Left hindlimb (tissue), 1 donor: ENCODE measurements at places on chromosomes 13 and 19.

GRCh38 chr13:107845911-107846310 lies 369.4 kb downstream of the LIG4 start:
- no peak for DNase-seq

DNA sequence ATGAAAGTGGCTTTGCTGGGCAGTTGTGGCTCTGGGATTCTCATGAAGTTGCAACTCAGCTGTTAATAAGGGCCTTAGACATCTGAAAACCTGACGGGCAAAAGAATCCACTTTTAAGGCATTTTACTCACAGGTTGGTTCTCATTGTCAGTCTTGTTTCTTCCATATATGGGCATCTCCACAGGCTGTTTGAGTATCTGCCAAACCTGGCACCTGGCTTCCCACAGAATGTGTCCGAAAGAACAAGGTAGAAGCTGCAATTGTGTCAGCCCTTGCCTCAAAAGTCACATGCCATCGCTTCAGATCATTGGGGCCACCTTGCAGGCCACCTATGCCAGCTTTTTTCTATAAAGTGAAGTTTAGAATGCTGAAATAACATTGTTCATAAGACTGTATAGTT lies 102.4 kb downstream of the KCTD12 start:
- DNase-seq: no peak

DNA sequence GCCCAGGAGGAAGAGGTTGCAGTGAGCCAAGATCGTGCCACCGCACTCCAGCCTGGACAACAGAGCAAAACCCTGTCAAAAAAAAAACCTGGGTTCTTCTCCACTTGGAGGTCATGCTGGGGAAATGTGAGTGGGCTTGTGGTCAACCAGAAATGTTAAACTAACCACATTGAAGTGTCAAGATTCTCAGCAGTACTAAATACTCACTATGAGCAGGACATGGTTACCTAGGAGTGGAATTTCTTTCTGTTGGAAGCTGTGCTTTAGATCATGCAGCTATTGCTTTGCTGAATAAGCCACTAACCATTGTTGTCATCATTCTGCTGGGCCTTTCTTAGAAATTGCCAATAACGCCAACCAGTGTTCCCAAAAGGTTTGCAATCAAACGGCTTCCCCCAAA lies 253.3 kb upstream of the TSHZ3 start:
- DNase-seq: no peak

DNA sequence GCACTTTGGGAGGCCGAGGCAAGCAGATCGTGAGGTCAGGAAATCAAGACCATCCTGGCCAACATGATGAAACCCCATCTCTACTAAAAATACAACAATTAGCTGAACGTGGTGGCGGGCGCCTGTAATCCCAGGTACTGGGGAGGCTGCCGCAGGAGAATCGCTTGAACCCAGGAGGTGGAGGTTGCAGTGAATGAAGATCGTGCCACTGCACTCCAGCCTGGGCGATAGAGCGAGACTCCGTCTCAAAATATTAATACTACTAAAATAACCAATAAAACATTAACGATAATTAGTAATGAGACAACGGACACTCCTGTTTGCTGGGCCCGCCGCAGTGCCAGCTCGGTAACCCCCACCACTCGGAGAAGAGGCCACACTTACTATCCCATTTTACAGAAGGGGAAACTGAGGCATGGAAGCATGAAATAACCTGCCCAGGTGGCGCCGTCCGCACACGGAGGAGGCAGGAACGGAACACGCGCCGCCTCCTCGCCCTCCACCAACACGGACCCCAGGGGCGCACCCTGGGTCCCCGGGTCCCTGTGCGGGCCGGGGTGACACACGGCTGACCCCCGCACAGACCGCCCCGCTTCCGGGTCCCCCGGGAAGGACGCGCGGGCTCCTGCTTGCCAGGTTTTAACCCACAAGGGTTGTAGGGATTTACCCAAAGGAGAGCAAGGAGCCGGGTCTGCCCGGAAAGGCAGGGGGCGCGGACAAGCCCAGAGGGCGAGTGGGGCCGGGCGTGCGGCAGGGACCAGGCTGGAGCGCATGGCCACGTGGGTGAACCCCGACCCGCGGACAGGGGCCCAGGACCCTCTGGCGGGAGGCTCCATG lies 1.6 kb downstream of the R3HDM4 start:
- no peak for DNase-seq

DNA sequence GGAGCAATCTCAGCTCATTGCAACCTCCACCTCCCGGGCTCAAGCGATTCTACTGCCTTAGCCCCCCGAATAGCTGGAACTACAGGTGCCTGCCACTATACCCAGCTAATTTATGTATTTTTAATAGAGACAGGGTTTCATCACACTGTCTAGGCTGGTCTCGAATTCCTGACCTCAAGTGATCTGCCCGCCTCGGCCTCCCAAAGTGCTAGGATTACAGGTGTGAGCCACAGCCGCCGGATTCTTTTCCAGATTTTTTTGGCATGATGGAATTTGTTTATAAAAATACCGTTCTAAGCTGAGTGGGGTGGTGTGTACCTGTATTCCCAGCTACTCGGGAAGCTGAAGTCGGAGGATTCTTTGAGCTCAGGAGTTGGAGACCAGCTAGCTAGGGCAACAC lies 6.0 kb upstream of the ATG4D start:
- no peak for DNase-seq

DNA sequence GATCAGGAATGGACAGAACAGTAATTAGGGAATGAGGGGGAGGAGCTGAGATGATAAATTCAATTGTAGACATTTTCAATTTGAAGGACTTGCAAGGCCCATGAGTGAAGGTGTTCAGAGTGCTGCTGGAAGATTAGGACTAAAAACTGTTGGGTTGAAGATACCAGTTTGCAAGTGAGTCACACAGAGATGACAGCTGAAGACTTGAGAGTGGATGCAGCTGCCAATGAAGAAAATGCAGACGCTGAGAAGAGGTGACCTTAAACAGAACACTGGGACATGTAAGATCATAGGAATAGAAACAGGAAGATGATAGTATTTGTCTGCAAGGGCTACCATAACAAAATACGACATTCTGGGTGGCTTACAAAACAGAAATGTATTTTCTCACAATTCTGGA lies 1716.5 kb upstream of the SLC10A2 start:
- no peak for DNase-seq

DNA sequence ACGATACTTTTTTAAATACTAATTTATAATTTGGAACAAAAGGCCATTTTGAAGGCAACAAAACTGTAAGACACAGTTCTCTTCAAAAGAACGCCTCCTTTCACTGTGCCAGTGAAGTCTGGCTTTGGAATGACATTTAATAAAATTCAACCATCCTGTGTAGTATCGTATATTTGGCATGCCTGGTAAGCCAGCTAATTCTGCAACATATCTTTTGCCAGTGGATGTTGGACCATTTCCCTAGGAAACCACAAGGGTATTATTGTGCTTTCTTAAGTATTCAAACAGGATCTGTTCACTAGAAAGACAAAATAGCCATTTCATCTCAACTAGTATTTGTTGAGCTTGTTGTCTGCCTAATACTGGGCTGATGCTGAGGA lies 111.6 kb downstream of the RGCC start:
- DNase-seq: no peak

DNA sequence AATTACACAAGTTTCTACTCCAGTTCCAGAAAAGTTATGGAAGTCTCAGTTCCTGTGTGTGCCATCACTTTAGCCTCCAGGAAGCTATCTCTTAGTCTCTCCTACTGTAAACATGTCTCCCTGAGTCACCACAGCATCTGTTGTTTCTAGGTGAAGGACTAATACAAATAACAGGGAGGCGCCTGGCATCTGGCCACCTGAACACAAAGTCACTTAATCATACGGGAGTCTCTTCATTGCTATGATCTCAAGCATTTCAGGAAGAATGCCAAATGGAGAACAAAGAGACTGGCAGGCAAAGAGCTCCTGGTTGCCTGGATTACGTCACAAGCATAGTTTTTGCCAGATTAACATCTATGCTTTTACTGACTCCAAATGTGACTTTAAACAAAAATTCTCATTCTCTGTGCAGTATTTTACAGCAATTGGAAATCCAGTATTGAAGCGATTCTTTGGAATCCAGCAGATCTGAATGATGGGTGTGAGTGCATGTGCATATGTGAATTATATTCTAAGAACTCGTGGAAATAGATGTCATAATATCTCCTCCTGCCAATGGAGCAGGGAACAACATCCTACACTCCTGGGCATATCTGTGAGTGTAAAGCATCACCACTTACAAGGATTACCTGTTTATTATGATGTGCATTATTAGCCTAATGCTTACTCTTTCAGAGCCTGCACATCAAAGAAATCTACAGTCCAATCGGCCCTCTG lies 572.8 kb downstream of the PCDH9 start:
- peak; percentile 70 for DNase-seq

GRCh38 chr13:89897681-89898080 lies 1449.8 kb upstream of the MIR17HG start:
- DNase-seq: no peak

DNA sequence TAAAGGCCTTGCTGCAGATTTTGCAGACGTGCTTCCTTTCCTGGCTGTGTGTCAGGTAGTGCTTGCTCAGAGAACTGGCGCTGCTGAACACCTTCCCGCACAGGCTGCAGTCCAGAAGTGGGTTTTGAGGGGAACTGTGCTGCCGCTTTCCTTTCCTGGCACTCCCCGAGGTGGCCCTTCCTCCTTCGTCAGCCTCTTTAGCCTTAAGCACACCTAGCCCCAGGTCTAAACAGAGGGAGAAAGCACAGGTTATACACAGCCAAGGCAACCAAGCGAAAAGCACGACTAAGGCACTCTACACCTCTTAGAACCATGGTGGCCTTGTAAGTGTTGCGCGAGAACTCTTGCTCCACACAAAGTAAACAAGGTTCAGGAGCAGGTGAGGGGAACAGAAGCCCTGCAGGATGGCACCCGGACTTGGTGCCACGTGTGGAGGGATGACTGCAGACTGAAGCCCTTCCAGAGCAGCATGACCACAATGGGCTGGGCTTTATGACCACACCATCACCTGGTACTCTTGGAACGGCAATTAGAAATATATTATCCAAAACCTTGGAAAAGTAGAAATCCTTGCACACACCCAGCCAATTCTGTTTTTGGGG lies 23.6 kb downstream of the ZNF541 start:
- no peak for DNase-seq

DNA sequence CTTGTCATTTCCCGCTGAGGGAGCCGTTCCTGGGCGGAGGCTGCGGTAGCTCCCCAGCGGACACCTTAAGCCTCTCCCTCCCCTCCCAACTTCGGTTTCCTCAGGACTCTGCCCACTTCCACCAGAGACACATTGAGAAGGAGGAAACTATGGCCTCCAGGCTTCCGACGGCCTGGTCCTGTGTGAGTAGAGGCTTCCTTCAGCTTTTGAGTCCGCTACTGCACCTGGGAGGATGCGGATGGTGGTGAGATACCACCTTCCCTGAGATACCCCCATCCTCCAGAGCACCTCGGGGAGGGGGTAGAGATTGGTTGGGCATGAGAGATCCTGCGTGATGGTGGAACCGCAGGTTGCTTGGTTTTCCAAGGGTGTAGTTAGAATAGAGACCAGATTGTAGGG lies 955 bp downstream of the ZNF274 start:
- no peak for DNase-seq

GRCh38 chr19:44816301-44816700 lies 7.4 kb downstream of the BCAM start:
- DNase-seq: no peak

- DNase-seq: peak; percentile 75
These were observed 1.2 kb downstream of the PLEKHA4 start for GRCh38 chr19:48867123-48867745.

DNA sequence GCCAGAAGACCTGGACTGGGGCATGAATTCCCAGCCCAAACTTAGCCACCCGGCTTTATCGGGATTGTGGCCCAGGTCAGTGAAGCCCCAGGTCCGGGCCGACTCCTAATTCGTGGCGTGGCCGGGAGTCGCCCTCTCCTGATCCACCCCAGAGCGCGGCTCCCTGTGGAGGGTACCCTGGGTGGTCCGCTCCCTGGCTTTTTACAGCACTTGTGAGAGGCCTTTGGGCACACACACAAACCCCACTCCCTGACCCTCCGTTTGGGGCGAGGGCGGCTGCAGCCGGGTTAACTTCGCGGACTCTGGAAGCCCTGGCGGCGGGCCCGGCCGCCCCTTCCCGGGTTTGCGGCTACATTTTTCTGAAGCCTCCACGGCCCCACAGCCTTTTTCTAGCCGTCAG lies 56.4 kb downstream of the ZNF568 start:
- no peak for DNase-seq

DNA sequence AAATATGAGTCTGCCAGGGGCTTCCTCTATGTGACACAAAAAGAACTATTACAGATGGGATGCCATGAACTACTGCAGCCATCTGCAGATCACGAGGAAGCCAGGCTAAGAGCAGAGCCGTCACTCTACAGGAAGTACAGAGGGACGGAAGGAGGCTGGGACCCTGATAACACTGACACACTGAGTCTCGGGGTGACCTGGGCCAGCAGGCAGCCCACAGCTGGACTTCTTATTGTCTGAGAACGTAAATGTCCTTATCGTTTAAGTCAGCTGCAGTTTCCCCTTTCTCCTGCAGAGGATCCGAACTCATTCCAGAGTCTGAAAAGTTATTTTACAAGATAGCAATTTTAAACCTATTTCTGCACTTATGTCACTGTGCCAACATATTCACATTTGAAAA lies 20.7 kb downstream of the PARP4 start:
- DNase-seq: no peak

GRCh38 chr13:100382785-100383184 lies 205.8 kb downstream of the GGACT start:
- no peak for DNase-seq

GRCh38 chr13:67137044-67137735 lies 92.9 kb downstream of the PCDH9 start:
- DNase-seq: no peak

DNA sequence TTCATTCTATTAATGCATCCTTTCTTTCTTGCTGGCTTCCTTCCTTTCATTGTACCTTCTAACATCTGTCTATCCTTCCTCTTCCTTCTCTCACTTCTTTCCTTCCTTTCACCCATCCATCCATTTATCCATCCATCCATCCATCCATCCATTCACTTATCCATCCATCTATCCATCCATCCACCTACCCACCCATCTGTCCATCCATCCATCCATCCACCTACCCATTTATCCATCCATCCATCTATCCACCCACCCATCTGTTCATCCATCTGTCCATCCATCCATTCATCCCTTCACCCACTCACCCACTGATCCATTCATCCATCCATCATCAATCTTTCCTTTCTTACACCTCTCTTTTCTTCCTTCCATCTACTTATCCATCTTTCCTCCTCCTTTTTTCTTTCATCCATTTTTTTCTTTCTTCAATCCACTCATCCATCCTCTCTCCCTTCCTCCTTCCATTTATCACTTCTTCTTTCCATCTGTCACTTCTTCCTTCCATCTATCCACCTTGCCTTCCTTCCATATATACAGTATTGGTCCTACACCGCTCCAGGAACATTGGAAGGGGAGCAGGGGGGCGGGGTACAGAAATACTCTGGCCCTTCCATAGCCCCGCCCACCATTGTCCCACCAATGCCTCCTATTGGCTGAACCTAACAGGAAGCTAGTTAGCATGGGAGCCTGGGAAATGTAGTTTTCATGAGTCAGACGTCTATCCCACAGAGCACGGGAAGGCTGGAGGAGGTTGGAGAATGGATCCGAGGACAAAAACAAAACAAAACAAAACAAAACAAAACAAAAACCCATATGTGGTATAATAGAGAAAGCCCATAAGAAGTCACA lies 45.9 kb downstream of the MBD3L1 start:
- DNase-seq: no peak
